ENCODE measurements at places on chromosomes 13 and 19.

DNA sequence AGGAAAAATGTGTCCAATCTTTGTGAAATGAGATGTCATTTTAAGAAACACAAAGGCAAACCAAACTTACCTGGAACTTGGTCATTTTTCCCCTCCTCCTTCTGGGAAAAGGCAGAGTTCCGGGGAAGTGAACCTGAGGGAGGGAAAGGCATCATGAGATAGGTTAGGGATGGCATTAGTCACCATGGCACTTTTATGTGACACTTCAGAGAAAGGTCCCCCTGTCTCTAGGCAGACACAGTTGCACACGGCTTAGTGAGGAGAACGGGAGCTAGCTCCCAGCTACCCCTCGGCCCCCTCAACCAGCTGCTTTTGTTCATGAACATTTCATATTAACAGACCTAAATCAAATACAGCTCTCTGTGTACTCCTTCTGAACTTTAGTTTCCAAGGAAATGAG is 1.5 kb downstream of the ZNF235 start:
- peak; percentile 13 for DNase-seq

GRCh38 chr19:2782329-2782935 is 641 bp downstream of the SGTA start:
- DNase-seq = no peak

DNA sequence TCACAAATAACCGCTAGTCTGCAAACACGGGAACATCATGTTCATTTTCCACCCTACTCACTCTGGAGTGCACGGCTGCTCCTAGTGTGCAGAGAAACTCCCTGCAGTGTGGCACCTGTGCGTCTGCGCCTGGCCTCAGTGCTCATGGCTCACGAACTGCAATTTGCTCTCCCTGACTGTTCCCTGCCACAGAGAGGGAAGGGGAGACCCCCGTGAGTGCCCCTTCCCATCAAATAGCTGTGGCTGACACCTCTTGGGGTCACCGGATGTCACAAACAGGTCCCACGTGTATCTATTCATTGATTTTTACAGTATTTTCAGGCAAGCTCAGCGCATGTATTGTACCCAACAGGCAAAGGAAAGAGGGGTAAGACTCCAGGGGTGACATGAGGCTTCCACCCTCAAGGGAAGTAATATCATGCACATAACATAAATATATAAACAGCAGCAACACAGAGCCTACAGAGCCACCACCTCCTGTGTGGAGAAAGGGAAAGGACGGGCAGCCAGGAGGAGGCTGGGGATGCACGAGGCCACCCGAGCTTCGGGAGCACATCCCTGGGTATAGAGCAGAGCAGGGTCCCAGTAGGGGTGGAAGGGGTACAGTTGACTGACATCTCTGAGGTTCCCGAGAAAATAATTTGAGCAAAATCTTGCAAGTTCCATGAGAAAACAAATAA is 140.3 kb upstream of the SOX1 start:
- no peak for DNase-seq

GRCh38 chr19:14118165-14119051 is 846 bp upstream of the PRKACA start:
- DNase-seq = peak; percentile 72

DNA sequence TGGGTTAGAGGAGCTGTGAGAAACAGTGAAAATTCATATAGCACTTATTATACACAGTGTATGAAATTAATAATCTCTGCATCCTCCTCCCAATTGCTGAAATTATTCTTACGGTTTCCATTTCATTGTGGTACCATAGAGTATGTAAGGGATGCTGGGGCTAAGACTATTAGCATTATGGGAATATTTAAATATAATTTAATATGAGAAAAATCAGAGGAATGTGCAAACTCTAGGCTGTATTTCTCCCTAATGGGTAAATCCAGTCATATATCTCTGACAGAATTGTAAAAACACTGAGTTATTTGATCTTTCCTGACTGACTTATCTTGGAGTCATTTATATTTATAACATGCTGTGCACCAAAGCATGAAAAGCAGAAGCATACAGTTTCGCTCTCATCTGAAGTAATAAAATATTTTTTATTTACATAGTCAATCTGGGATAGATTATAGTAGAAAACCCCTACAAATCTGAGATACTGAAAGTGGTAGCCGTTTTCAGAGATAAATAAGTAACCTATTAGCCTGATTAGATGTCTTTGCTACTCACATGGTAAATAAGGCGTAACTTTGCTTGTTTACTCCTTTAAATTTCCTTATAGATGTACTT is 34.9 kb downstream of the LRCH1 start:
- DNase-seq = no peak

- peak; percentile 64 for DNase-seq
These were observed 5.3 kb upstream of the CSNK1G2 start for GRCh38 chr19:1935484-1936208.

DNA sequence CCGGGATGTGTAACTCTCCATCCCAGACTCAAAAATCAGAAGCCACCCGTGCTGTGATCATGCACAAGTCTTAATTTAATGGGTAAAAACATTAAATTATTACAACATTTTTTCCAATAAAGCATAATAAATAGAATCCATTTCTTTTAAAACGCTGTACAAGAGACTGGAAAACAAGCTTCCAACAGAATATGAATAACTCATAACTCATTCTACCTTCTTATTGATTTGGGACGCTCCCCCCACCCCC is 523 bp upstream of the KRI1 start:
- DNase-seq = no peak

DNA sequence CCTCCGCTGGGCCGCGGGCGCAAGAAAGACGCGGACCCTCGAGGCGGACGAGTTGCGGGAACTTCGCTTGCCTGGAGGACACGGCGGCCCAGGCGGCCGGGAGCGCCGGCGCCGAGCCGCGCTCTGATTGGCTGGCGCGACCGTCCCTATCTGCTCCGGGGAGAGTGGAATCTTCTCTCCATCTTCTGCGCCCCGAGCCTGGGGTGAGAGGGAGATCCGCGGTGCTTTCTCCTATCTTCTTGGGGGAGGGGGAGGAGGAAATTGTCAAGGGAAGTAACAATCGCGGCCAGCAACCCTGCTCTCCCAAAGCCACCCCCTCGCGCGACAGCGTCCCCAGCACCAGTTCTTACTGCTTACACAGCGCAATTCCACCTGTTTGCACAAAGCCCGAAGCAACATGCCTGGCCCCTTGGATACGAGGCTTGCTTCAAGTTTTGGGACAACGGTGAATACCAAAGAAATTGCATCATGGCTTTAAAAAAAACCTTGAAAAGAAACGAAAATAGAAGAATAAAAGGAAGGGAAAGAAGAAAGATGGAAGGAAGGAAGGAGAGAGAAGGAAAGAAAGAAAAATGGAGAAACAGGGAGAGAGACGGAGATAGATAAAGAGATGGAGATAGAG is 4.8 kb downstream of the SOX21 start:
- no peak for DNase-seq

DNA sequence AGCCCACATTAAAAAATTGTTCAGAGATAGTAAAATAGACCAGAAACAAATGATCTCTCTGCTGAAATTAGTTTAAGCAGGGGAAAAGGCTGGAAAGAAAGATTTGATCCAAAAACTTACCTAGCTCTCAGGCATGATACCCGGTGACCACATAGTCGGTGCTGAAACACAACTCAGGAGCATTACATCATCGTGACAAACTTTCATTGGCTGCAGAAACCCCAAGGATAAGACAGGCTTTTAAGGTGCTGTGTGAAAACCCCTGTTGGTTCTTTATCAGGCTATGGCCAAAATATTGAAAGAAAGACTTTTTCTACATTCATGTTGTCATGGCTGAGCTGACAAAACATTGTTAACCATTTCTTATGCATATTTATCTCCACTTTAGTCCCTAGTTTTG is 171.7 kb upstream of the KLF12 start:
- DNase-seq = no peak

- DNase-seq = no peak
These were observed 30.3 kb upstream of the CEACAM4 start for GRCh38 chr19:41657157-41657556.

DNA sequence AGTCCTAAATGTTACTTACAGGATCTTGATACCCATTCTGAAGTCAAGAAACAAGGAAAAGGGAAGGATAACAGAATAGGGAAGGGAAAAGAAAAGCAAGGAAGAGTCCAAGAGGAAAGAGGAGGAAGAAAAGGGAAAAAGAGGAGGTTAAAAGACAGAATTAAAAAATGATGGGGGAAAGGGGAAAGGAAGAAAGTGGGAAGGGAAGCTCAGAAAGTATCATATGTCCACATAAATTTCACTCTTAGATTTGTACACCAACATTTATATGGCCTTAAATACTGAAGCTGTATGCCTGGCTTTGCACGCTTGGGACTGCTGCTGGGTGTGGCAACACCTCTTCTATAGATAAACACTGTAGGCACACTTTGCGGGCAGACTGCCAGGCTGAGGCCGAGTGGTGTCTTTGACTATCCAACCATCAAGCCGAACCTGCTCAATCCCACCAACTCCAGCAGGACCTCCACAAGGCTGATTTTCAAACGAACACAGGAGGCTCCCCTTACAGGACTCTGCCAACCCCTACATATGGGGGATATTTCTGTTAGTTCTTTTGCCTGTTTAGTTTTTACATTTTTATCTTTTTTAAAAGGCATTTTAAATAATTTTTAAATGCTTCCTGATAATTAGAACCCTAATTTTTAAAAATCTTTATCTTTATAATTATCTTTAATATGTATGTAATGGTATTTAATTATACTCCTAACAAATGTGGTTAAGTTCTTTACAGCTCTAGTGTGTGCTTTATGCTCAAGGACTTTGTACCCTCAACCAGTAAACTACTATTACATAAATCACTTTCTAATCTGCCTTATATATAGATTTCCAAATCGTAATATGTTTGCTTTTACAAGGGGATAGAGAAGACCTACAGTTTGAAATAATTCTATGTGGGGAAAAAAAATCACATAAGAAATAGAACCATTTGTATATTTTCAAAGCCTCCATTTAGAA is 154.2 kb downstream of the DIAPH3 start:
- no peak for DNase-seq

DNA sequence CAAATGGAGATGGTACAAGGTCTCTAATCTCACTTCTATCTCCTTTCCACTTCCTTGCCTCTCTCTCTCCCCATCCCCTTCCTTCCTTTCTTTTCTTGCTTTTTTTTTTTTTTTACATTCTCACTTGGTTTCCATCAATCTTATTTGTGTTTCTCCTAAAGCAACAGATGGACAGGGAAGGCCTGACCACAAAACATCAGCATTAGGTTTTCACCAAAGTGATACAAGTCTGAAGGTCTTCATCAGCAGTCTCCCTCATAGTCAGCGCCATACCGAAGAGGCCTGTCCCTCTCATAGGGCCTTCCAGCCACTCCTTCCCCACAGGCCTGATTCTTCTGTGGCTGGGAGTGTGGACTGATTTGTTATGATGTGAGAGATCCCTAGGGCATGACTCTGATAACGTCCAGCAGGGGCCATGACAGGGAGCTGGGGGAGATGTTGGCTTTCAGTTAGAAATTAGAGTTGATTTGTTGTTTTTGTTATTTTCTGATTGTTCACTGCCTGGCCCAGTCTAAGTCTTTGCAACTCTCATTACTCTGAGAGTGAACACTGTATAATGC is 158.7 kb downstream of the SLC7A1 start:
- DNase-seq = no peak

DNA sequence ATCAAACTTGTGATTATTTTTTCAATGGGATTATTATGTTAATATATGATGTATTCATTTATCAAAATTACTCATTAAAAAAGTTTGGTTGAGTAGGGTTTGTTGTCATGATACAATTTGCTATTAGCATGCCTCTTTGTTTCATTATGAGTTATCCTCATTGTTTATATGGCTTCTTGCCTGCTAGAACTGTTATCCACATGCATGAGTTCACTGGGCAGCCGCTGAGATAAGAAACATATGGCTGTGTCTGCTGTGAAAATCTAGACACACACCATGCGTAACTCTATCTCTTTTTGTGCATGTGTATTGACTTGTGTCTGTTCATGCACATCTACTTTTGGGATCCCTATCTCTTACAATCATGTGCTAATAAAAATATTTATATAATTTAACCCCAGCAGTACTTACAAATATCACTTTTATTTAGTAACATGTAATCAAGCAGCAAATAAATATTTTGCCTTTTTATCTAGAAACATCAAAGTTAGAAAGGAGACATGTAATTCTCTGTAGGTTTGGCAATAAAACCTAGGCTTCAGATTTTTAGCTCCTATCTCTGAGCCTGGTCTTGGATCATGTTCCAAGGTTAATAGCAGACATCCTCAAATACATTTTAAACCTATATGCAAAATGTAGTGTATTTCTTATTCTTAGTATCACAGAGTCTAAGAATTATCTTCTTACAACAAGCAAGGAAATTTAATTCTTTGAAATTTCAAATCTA is 11.2 kb upstream of the KLF12 start:
- DNase-seq = no peak

- no peak for DNase-seq
These were observed 8.2 kb downstream of the IGFL4 start for GRCh38 chr19:46032597-46033025.

GRCh38 chr19:2608602-2608922 is 93.9 kb downstream of the GNG7 start:
- DNase-seq = no peak

- no peak for DNase-seq
These were observed 15.4 kb downstream of the GTPBP3 start for GRCh38 chr19:17352608-17353280.

GRCh38 chr13:80830431-80830830 is 489.5 kb upstream of the SPRY2 start:
- DNase-seq = no peak

GRCh38 chr19:53864308-53864836 is 3.3 kb upstream of the MYADM start:
- DNase-seq = no peak

DNA sequence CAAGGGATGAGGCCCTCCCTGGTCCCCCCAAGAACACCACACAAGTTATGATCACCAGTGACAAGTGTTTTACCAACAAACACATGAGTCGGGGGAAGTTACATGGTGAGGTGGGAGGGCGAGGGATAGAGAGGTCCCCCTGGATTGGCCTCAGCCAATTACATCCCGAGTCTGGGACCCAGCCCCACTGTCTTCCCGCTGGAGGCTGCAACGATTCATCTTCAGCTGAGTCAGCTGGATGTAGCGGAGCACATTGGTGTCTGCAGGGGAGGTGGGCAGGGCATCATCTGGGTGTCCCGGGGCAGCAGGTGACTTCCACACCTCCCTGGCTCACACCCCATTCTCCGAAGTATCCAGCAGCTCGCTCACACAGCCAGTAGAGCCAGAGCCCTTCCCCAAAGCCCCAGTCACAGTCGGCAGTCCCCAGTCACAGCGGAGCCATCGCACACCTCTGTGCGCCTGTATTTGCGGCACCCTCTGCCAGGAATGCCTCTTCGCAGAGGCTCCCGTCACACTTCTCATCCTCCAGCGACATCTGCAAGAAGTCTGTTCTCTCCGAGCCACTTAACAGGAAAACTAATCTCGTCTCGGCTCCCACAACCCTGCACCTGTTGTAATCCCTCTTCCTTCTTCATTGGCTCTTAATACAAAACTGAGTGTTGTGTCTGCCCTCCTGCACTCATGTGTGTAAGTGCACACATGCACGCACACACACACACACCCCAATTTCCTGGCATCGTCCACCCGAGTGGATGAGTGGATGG is 2.0 kb downstream of the TTC9B start:
- no peak for DNase-seq

DNA sequence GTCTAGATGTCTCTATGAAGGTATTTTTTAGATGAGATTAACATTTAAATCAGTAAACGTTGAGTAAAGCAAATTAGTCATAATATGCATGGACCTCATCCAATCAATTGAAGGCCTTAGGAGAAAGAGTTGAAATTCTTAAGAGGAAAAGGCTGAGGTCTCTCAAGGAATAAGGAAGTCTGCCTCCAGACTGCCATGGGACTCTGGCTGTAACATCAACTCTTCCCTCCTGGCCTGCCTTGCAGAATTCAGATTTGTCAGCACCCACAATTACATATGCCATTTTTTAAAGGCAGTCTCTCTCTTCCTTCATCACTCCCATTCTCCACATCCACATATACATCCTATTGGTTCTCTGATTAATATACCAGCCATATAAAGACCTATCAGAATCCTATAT is 28.8 kb upstream of the INTS6 start:
- DNase-seq = no peak

Data from kidney tubule cell (primary cell).